ENCODE measurements at places on chromosomes 2 and 18.

DNA sequence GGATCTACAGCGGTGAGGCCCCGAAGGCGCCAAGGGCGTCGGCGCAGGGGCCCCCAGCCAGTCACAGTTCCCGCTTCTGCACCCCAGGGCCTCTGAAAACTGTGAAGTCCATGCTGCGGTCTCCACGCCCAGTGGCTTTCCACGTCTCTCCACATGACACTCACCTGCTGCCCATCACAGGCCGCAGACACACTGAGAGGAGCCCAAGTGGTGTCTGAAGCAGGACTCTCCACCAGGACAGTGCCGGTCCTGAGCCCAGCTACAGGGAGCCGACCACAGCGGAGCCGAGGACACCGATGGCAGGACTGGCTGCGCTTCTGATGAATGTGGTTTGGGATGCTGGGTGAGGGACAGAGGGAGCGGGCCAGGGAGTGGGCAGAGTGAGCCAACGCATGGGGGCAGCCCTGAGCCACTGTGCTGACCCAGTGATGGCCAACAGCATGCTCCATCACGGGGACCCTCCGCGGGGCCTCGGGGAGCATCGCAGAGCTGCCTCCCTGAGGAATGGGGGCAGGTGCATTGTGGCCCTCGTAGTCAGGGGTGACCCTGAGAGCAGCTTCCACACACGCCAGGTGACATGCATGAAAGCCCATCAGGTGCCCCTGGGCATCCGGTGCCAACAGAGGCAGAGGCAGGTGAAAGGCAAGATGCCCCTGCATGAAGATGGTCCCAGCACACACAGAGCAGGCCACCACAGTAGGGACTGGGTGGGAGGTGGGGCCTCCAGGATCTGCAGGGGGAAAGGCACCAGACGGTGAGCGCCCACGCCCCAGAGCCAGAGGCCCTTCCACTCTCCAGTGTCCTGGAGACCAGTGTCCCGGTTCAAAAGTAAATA, 116.6 kb downstream of the HDAC4 start:
- no peak for DNase-seq

- no peak for DNase-seq
These were observed 7.5 kb upstream of the CCDC195 start for GRCh38 chr2:224723586-224724217.

GRCh38 chr2:237510502-237511217, 23.6 kb downstream of the MLPH start:
- no peak for DNase-seq

- DNase-seq, result no peak
These were observed 33.0 kb upstream of the ODC1 start for GRCh38 chr2:10481055-10481665.

DNA sequence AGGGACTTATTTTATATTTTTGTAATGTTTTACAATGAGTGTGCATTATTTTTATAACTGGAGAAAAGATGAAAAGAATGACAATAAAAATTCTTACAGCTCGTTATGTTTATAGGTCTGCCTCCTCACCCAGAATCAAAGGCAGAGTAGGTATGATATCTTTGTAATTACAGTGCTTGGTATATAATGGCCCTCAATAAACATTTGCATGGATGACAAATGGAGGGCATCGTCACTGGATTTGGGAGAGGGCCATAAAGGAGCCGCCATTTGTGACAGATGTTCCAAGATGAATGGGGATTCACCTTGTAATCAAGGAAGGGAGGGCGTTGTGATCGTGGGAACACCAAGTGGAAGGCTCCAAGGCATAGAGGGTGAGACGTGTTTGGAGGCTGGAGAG, 22.6 kb upstream of the GIGYF2 start:
- DNase-seq, result no peak
